ENCODE measurements at places on chromosomes 5 and 9. TPM values are rescaled to one million over a fixed set of nuclear protein-coding genes. Genes with fewer than 3 reads are reported as not detected.

ARL14EPL gene
- total RNA-seq = not detected

GPX8 gene
- total RNA-seq = 8.4 TPM

NINJ1 gene
- total RNA-seq = 183 TPM

ANKRD31 gene
- total RNA-seq = 0.41 TPM

ANGPTL2 gene
- 43.2 TPM for total RNA-seq

FCN1 gene
- 0.34 TPM for total RNA-seq

DAB2IP gene
- 83.2 TPM for total RNA-seq

All from prostate gland (tissue), 2 donors.